Psoas muscle (tissue), 8 donors: ENCODE measurements at places on chromosomes 12 and 14. TPM values are rescaled to one million over a fixed set of nuclear protein-coding genes. Genes with fewer than 3 reads are reported as not detected.

- peak; percentile 90 for DNase-seq
Measured at GRCh38 chr12:55720894-55721444, 776 bp downstream of the RDH5 start.

Gene CLEC2A
- polyA plus RNA-seq, result not detected

Gene LTBP2
- polyA plus RNA-seq, result 2.4 TPM

Gene TCTN2
- polyA plus RNA-seq, result 8.1 TPM

Gene HSPA2
- 33.8 TPM for polyA plus RNA-seq

DNA sequence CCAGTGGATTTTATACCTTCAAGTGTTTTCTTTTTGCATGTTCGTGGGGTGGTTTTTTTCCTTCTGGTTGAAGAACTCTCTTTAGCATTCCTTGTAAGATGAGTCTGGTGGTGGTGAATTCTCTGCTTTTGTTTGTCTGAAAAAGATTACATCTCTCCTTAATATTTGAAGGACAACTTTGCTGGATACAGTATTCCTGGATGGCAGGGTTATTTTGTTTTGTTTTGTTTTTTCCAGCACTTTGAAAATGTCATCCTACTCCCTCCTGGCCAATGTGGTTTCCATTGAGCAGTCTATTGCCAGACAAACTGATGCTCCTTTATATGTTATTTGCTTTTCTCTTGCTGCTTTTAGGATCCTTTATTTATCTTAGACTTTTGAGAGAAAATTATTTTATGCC, 43.2 kb upstream of the ZFP36L1 start:
- DNase-seq, result no peak

Gene PRB2
- not detected for polyA plus RNA-seq

DNA sequence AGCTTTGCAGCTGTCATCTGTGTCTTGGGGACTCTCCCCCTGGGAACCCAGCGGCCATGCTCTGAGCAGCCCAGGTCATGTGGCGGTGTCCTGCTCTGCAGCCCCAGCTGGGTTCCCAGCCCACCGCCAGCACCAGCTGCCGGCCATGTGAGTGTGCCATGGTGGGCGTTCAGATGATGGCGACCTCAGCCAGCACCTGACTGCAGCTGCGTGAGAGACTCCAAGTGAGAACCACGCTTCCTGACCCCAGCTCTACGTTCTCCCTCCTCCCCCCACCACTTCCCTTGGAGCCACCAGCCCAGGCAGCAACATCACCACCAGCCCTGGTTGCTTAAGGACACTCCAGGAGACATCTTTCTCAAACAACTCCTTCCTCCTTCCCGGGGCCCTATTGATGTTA, 68.8 kb downstream of the SLC24A4 start:
- DNase-seq, result no peak

DNA sequence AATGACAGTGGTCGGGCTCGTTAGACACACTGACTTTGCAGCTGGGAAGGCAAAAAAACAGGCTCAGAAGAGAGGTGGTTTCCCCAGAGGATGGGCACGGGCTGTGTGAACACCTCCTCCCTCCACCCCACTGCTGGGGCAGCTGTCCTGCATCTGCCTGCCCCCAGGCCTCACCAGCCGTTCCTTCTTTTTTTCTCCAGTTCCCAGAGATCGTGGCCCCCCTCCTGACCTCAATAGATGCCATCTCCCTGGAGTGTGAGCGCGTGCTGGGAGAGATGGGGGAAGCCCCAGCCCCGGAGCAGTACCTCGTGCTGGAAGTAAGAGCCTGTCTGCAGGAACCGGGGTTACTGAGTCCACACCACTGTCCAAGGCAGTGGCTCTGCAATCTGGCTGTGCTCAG, 17.4 kb downstream of the MVK start:
- no peak for DNase-seq

DNA sequence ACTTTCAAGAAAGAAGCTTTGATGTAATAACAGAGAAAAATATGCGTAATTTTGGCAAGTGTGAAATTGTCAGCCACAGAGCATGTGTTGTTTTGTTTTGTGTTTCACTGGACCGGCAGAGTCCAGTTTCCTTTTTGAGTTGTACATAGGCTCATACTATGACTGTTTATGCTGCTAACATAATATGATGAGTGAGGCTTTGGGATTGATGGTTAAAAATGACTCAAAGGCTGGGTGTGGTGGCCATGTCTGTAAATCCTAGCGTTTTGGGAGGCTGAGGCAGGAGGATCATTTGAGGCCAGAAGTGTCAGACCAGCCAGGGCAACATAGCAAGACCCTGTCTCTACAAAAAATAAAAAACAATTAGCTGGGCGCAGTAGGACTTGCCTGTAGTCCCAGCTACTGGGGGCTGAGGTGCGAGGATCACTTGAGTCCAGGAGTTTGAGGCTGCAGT, 487.9 kb downstream of the PCNX1 start:
- DNase-seq, result no peak

DNA sequence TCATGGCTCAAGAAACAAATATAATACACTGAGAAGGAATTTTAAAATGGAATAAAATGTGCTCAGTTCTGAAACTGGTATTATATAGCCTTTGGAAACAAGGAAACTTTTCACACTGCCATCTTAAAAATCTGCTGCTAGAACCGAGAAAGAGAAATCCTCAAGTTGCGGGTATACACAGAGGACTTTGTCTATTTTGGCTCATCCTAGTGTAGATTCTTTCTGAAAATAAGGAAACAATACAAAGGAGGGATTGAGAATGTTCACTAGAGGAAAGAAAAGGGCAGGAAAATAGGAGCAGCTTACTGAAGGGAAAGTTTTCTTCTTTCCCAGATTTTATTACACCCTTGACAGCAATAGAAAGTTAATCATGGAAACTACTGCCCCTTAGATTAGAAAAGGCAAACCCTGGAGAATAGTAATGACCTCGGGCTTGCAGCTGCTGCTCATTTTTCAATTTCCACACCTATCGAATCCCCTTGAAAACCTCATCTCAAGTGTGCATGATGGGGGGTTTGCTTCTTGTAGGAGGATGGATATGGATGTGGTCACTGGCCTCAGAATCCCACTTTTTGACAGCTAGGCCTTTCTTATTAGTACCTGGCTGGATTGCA, 104.6 kb downstream of the DAAM1 start:
- DNase-seq, result no peak

GRCh38 chr14:97331058-97331457, 533.9 kb downstream of the VRK1 start:
- no peak for DNase-seq

GRCh38 chr12:101619858-101620761, 25.3 kb downstream of the MYBPC1 start:
- DNase-seq, result no peak

DNA sequence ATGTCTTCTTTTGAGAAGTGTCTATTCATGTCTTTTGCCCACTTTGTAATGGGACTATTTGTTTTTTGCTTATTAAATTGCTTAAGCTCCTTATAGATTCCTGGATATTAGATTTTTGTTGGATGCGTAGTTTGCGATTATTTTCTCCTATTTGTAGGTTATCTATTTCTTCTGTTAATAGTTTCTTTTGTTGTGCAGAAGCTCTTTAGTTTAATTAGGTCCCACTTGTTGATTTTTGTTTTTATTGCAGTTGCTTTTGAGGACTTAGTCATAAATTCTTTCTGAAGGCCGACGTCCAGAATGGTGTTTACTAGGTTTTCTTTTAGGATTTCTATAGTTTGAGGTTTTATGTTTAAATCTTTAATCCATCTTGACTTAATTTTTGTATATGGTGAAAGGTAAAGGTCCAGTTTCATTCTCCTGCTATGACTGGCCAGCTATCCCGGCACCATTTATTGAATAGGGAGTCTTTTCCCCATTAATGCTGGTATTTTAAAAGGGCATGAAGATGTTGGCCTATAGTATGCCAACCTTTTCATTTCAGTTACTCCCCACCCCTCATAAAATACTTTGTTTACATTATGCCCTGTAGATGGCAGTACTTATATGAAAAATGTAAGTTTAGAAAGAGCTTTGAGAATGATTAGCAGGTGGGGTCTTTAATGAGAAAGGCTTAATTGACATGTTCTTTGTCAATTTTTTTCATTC, 62.9 kb upstream of the PSMA6 start:
- no peak for DNase-seq

Gene CISTR
- polyA plus RNA-seq, result not detected

GRCh38 chr14:55071870-55072640, 20.6 kb downstream of the MAPK1IP1L start:
- no peak for DNase-seq

DNA sequence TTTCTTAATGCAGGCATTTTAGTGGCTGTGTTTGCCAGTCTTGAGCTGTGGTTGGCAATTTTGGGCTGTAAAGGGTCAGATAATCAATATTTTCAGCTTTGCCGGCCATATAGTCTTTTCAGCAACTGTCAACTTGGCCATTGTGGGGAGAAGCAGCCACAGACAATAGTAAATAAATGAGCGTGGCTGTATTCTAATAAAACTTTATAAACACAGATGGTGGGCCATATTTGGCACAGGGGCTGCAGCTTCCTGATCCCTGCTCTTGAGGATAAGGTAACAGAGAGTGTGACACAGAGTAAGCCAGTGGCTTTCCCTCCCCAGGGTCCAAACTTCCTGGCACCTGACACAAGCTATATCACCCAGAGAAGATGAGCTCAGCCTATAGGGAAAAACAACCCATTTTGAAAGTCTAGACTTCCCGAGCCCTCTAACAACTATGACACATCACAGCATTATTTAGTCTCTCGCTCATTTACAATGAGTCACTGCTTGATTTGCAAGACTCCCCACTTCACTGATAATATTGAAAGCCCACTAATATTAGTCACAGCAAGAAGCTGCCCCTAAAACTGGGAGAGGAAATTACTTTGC, 163.1 kb upstream of the TMPO start:
- no peak for DNase-seq

DNA sequence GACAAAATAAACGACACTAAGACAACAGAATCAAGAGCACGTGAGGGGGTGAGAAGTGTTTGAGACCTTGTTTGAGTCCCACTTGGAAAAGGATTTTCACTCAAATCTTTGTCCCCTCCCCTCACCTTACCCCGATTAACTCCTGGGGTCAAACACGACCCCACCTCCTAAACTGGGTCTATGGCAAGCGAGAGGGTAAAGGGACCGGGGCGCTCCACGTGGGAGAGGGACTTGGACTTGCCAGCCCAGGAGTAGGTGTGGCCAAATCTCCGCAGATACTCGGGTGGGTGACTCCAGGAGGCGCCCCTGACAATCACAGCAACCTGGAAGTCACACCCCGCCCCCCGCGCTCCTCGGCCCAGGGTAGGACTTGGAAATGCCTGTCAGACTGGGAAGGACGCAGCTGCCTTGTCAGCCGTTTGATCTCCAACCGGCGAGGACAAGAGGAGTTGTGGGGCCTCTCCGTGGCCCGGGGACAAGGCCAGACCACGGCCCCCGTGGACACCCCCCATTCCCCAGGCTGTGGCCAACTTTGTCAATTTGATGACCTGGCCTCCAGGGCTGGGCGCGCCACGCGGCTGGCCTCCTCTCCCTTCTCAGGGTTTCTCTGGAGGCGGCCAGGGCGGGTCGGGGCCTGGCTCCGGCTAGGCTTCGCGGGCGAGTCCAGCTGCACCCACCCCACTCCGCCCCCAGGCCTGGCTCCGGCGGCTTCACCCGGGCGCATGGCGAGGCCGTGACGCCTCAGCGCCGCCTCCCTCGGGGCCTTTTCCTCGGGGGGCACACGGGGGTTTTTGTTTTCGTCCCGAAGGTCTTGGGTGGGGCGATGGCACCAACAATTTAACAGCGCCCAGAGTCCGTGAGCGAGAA, 1.1 kb upstream of the BCL11B start:
- no peak for DNase-seq

DNA sequence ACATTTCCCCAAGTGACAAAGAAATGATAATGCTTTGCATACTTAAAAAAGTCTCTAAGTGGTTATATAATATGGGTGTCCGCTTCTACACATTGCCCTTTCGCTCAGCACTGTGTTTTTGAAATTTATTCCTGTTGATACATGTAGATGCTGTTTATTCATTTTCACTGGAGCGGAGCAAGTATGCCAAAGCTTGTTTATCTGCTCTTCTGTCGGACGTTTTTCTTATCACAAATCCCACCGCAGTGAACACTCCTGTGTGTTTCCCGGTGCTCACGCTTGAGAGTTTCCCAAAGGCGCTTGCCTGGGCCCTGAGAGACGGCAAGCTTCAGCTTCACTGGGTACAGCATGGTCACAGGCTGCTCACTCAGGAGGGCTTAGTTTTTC, 50.2 kb downstream of the TPCN1 start:
- DNase-seq, result no peak

- no peak for DNase-seq
Measured at GRCh38 chr12:116821291-116821690, 60.0 kb downstream of the HRK start.

DNA sequence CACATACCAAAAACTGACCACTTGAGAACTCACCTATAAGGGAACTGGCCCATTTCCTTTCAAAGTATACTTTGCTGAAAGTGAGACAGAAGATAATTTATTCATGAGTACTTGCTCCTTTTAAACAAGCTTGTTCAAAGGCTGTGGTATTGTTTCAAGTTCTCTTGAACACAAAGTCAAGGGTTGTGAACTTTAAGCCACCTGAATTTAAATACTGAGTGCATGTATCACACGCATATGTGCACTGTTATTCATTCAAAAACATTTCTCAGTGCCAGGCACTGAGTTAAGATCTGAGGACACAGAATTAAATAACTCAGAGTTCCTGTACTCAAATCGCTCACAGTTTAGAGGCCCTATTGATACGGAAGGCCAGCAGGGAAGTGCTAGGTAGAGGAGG, 19.1 kb upstream of the LDHB start:
- DNase-seq, result no peak

- no peak for DNase-seq
Measured at GRCh38 chr14:33732175-33732574, 218.7 kb downstream of the EGLN3 start.

GRCh38 chr12:19186722-19187661, 57.5 kb downstream of the PLEKHA5 start:
- no peak for DNase-seq

DNA sequence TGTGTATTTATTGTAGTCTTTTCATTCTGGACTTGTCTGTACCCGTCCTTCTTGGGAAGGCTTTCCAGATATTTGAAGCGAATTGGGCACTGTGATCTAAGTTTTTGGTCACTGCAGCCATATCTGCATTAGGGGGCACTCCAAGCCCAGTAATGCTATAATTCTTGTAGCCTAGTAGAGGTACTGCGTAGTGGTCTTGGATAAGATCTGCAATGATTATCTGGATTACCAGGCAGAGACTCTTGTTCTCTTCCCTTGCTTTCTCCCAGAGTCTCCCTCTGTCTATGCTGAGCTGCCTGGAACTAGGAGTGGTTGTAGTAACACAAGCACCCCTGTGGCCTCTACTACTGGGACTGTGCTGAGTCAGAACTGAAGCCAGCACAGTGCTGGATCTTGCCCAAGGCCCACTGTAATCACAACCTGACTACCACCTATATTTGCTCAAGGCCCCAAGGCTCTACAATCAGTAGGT, 30.0 kb downstream of the SLC38A2 start:
- DNase-seq, result no peak

- no peak for DNase-seq
Measured at GRCh38 chr12:104454997-104455396, 1.8 kb upstream of the CHST11 start.

DNA sequence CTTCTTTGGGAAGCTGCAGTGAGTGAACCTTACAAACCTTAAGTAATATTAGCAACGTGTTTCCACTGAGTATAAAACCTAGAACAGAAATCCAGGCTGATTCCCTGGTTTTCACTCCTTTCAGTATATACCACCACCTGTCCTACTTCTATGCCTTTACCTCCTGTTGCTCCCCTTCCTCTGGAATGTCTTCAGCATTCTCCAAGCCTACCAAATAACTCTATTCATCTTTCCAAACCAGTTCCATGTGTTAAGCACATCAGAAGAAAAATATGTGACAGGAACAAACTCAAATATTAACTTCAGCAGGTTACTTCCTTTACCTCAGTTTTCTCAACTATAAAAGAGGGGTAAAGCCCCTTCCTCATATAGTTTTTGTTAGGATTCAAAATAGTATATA, 39.8 kb downstream of the LIMA1 start:
- DNase-seq, result no peak

- no peak for DNase-seq
Measured at GRCh38 chr12:15256761-15257160, 35.5 kb upstream of the RERG start.
